Activated CD4-positive, alpha-beta T cell treated with anti-CD3 and anti-CD28 coated beads for 4 hours (primary cell): ENCODE measurements at places on chromosomes 6 and 20.

DNA sequence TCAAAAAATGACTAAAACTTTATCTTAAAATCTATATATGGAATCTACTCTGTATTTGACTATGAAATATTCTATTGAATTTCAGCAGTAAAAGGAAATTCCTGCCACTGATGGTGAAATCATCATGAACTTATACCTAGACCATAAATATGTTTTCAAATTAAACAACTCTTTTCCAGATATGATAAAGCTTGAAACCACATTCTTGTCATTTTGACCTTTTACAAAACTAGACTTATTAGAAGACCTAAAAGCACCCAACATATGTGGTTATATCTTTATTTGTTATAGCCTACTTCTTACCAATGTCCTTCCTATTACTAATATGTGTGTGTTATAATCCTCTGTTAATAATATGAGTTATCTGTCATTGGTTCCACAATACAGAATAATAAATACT lies 35.3 kb downstream of the FRK start:
- no peak for DNase-seq

DNA sequence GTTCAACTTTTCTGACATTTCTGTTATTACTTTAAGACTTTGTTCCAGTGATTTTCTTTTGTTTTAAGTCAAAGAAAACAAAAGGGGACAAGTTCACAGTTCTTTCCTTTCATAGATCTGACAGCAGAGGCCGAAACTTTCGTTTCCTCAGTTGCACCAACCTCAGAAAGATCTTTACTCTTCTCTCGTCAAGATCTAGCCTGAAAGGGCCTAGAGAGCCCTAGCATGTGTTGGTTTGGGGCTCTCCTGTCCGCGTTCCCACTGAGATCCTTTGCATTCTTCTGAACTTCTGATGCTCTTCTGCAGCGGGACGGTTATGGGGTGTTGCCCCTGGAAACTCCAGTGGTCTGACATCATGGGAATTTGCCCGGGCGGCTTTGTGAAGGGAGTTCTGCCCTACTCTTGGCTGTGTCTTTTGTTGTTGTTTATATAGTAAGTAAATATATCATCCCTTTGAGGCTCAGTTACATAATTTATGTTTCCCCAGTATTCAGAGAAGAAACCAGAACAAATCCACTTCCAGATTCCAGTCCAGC lies 129.1 kb downstream of the SASH1 start:
- no peak for DNase-seq

DNA sequence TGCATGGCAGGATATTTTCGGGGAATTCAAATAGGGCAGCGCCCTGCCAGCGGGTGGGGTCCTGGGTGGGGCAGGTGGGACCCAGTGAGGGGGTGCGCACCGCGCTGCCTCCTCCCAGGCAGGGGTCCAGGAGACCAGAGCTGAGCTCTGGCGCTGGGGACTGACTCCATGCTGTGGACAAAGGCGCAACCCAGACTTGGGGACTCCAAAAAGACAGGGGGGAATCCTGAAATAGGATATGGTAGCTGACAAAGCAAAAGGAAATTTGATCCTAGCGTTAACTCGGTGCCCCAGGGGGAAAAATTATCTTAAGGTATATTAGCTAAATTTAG lies 23.6 kb downstream of the TFAP2A start:
- no peak for DNase-seq

GRCh38 chr20:48930035-48930434 lies 8.5 kb downstream of the ARFGEF2 start:
- no peak for DNase-seq

GRCh38 chr6:89792881-89793280 lies 26.7 kb downstream of the MDN1 start:
- DNase-seq, result no peak

- no peak for DNase-seq
Observed at GRCh38 chr6:156794546-156795354, 17.6 kb downstream of the ARID1B start.
